ENCODE measurements at places on chromosomes 3 and 15.
A peak's percentile ranks its signal among the peaks of the same experiment; 100 is the strongest.

- DNase-seq, result peak; percentile 80
These were observed 54.3 kb upstream of the NEK10 start for GRCh38 chr3:27423463-27423862.

GRCh38 chr3:156840826-156841689 lies 14.9 kb downstream of the LEKR1 start:
- no peak for DNase-seq

DNA sequence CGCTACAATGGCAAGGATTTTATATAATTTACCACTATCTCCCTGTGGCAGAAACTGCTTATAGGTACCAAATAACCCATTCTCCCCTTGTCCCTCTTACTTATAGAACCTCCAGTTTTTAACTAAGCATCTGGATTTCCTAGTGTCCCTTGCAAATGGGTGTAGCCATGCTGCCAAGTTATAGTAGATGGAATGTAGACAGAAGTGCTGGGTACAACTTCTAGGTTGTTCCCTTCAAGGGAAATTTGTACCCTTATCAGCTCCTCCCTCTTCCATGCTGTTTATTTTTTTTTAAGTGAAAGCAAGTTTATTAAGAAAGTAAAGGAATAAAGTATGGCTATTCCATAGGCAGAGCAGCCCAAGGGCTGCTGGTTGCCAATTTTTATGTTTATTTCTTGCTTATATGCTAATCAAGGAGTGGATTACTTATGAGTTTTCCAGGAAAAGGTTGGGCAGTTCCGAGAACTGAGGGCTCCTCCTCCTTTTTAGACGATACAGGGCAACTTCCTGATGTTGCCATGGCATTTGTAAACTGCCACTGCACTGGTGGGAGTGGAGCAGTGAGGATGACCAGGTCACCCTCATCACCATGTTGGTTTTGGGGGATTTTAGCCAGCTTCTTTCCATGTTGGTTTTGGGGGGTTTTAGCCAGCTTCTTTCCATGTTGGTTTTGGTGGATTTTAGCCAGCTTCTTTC lies 40.1 kb upstream of the TM4SF19 start:
- no peak for DNase-seq

DNA sequence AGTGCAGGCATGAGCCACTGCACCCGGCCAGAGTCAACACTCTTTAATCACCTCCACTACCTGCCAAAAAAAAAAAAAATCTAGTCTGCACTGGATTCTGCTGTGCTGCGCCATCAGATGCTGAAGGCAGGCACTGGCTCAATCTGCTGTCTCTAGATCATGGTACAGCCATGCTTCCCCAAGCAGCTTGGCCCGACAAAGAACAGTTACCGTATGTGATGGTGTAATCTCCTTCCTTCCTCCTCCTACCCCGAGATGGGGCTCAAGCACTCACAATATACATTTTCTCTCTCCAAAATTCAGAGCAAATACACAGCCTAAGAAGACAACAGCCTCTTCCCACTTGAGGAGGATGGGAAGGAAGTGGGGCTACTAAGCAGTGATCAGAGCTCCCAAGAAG lies 45.1 kb downstream of the DAPK2 start:
- no peak for DNase-seq

DNA sequence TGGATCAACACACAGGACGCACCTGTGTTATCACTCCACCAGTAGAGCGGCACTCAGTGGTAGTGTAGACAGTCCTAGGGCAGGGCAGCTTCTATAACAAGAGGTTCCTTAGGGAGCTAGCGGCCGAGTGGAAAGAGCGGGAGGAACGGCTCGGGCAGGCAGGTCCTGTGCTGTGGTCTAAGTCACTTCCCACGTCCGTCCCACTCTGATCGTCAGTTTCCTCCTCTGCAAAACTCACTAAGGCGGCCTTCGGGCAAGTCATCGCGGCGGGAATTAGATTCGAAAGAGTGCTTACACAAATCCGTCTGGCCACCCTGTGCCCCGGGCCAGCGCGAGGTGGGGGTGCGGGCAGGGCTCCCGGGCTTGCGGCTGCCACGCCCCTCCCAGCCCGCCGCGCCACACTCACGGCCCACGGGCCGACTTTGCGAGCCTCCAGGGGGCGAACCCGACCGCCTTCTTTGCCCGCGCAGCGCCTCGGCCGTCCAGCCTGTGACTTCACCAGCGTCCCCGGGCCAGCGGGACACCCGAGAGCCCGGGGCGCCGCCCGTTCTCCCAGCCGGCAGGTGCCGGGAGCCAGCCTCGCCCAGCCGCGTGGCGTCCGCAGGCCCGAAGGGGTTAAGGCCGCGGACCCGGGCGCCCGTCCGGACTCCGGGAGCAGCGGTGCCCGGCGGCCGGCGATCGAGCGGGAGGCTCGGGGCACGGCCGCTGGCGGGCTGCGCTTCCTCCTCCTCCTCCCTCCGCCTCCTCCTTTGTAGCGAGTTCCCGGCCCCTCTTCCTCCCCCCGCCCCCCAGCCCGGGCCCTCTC lies 416 bp upstream of the CORO2B start:
- DNase-seq, result peak; percentile 54

DNA sequence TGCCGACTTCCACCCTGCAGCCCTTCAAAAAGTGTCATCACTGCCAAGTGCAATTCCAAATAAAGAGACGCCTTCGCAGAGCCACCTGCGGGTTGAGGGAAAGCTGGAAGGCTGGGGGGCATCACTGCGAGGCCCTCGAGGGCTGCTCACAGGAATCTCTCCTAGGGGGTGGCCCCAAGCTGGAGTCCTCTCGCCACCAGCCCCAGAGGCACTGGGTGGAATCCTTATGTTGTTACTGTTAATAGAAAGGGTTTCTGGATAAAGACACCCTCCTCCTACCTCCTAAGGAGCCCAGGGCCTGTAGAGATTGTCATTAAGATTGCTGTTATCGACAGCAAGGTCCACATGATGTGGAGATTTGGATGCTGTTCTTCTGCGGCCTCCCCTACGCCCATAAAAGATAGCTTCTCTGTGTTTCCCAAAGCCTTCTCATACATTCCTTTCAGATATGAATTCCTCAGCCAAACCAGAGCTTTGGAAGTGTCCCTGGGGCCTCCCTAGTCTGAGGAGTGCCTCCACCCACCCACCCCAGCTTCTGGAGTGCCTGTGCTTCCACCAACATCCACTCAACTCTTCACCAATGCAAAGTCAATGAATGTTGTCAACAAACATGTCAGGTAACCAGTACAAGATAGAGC lies 512.7 kb downstream of the SHQ1 start:
- peak; percentile 52 for DNase-seq

- DNase-seq, result no peak
These were observed 22.0 kb upstream of the LCTL start for GRCh38 chr15:66587749-66588148.

All from fibroblast of skin of right quadriceps (primary cell).